Right renal pelvis (tissue), 4 donors: ENCODE measurements at places on chromosomes 2 and 18.
A peak's percentile ranks its signal among the peaks of the same experiment; 100 is the strongest.

- no peak for DNase-seq
These were observed 51.5 kb downstream of the NCK2 start for GRCh38 chr2:105796131-105796638.

DNA sequence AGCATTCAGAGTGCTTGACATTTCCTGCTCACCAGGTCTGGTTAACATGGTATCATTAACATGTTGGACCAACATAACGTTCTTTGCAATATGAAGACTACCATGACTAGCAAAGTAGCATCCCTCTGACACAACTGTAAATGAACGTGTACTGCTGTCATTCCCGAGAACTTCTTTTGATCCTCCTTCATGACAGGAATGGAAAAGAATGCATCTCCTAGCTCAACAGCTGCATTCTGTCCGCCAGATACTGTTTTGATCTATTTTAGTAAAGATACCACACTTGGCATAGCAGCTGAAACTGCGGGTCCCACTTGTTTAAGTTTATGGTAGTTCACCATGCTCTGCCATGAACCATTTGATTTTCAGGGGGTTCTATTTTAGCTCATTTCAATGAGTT lies 144.2 kb upstream of the PARD3B start:
- DNase-seq = no peak

DNA sequence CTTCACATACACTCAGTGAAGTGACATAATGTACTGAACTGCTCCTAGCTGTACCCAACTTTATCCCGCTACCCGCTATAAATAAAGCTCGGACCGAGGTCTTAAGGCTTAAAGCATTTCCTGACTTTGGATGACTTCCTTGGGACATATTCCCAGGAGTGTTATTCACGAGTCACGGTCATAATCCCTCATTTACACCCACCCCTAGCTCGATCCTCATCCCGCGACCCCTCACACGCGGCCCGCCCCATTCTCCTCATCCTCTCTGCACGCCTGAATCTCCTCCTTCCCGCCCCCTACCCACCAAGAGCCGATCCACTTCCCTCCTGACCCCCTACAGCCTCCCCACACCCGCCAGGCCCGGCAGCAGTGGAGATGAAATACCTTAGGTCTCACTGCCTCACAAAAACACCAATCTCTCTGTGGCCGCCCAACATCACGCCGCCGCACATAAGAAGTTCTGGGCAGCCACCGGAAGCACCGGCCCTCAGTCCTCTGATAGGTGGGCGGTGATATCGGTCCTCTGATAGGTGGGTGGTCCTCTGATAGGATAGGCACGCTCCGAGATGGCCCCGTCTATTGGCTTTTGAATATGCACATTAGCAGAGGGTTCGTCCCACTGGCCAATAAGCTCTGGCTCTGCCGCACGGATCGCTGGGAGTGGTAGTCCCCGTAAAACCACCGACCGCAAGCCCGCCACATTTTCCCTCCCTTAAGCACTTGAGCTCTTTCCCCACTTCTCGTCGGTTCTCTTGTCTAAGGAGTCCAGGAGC lies at the start of gene WDCP:
TSS of gene WDCP (minus strand) at position 462 of the 773 bp plus-strand sequence. CDS start 7,897 bp downstream, outside the sequence.
- peak; percentile 93 for DNase-seq

- DNase-seq = no peak
These were observed 147.7 kb downstream of the CTNNA2 start for GRCh38 chr2:79660557-79660956.

DNA sequence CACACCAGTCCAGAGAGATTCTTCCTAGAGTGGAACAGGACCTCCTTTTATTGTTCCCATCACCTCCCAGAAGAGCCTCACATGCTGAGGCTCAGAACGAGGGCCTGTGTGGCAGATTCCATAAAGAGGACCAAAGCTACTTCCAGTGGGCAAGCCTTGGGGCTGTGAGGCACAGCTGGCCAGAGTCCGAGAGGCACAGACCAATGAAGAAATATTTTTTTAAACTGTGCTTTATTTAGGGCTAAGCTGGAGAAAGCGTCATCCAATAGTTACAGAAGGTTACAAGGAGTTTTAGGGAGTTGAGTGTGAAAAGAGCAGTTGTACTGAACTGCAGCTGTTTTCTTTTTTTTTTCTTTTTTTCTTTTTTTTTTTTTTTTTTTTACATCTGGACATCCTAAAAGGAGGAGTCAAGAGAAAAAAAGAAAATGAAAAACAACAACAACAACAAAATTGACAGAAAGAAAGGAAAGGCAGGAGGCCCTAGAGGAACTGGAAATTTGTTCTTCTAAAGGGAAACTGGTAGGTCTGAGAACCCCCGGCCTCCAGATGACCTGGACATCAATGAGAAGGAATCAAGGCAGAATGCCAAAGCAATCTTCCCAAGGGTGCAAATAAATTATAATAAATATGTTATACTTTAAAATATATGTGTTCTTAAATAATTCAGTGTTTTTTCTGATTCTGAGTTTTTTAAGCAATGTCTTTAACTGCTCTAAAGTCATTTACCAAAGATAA lies 322.6 kb downstream of the CELF4 start:
- no peak for DNase-seq

DNA sequence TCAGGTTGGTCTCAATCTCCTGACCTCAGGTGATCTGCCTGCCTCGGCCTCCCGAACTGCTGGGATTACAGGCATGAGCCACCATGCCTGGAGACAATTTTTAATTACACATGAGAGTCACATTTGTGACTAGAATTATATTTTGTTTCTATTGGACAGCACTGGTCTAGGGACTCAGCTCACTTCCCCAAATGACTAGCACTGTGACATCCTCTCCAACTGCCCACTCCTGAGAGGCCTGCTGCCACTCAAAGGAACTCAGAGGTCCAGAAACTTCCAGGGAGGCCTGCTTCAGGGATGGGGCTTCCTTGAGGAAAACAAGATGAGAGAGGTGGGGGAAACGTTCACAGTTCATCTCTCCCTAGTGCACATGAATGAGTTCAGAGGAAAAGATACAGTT lies 29.5 kb downstream of the TMEM163 start:
- no peak for DNase-seq

- no peak for DNase-seq
These were observed 3.0 kb upstream of the RPL37A start for GRCh38 chr2:216495656-216496055.

GRCh38 chr2:67260343-67261277 lies 136.5 kb upstream of the ETAA1 start:
- DNase-seq = no peak

GRCh38 chr2:226066391-226066790 lies 666.9 kb downstream of the NYAP2 start:
- DNase-seq = no peak

DNA sequence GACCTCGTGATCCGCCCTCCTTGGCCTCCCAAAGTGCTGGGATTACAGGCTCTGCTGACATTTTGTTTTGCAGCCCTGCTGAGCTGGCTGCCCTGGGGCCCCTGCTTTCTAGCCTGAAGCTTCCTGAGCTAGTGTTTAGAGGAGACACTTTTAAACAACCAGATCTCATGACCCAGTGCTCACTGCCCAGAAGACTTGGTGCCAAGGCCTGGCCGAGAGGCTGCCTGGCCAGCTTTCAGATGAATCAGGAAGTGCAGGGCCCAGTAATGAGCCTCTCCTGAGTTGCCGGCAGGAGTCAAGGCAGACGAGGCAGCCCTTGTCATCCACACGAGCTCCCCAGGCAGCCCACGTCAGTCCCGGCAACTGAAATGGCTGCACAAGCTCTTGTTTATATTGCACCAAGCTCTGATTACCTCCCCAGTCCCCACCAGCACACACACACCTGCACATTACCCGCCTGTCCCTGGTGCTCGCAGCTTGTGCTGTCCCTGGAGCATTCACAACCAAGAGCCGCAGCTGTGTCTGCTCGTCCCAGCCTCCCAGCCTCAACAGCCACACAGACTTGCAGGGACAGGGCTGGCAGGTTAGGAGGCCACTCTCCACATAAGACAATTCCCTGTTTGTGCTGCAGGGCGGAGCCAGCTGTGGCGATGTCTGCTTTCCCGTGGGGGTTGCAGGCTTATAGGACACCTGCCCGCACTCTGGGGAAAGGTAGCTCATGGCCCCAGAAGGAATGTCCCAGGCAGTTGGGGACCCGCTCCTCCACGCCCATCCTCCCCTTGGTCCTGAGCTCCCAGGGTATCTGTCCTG lies 331.2 kb upstream of the MYT1L start:
- DNase-seq = no peak

DNA sequence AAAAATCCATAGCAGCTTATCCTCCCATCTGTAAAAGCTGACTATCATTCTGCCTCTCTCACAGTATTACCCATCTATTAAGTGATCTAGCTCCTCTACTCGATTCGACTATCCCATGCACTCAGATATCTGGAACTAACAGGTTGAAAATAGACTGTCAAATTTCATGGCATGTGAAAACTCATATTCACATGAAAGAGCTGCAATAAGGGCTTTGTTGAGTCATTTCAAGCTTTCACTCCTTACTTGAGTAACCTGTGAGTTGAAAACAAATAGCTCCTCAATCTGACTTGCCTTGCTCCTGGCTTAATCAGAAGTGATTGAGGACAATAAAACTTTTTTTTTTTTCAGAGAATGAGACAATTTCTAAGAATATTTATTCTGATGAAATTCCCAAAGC lies 192.4 kb upstream of the ERBB4 start:
- no peak for DNase-seq

DNA sequence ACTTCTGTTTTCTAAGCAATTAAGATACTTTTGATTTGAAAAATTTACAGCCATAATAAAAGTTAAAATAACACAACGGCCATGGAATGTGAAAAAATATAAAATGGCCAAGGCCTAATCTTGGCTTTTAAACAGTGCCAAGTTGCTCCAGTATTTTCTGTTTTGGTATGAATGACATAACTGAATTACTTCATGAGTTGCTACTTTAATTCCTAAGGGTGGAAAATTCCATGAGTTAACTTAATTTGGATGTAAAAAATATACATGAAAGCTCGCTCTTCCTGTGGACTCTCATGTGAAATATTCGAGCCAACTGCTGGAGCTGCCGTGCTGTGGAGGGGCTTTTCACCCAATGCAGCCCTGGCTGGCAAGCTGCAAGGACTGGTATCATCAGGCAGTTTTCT lies 286.0 kb upstream of the CCDC68 start:
- no peak for DNase-seq

- DNase-seq = no peak
These were observed 24.5 kb downstream of the UGP2 start for GRCh38 chr2:63866009-63866709.

DNA sequence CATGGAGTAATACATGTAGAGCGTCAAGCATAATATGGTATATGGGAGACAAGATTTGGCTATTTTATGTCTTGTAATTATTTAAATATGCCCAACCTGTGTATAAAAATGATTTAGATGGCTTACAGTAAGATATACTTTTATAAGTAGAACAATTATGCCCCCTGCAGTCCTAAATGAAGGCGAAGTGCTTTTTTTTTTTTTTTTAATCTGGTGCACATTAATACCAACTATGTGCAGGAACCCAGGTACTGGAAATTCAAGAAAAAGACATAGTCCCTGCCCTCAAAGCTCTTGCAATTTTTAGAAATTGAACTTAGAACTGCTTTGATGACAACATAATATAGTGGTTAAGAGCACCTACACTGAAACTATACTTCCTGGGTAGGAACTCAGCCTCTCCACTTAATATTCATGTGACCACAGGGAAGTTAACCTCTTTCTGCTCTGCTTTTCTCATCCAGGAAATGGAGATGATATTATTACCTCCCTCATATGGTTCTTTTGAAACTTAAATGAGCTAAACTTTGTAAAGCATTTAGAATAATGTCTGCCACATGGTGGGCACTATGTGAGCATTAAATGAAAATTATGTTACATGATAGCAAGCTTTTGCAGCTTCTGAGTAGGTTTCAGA lies 38.1 kb downstream of the AFTPH start:
- DNase-seq = no peak

DNA sequence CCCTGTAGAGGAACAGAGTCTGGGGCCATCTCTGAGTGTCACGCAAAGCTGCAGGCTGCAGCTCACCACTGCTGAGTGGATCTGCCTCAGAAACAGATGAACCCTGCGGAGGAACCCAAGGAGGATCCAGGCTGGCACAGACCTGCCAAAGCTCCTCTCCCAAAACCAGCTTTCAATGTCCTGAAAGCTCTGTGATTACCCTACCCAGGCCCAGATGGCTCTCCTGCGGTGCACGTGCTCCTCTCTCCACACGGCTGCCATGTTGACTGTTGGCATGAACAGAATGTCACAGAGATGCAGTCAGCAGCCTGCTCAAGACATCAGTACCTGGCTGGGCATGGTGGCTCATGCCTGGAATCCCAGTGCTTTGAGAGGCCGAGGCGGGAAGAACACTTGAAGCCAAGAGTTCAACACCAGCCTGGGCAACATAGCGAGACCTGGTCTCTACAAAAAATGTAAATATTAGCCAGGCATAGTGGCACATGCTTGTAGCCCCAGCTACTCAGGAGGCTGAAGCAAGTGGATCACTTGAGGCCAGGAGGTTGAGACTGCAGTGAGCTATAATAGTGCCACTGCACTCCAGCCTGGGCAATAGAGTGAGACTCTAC lies 216.8 kb downstream of the MGAT5 start:
- no peak for DNase-seq

DNA sequence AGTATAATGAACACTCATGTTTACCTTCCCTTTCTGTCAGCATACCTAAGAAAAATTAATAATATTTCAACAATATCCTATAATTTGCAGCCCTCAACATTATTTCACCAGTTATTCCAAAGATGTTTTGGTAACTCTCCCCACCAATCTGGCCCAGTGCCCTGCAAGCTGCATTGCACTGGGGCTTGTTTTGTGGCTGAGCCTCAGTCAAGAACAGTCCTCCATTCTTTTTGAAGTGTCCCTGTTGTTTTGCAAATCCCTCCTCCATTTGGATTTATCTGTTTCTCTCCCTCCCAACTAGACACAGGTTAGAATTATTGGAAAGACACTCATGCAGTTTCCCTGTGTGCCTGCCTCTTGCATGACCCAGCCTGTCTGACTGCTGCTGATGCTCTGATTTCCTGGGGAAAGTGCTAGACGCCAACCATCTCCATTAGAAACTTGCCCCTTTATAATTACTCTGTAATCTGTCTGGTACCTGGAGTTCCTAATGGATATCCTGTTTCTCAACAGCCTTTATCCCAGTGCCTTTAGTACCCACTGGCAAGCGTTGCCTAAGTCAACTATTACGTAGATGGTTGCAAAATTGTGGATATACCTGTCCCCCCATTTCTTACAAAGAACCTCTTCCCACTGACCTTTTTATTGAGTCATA lies 60.2 kb downstream of the EIF5B start:
- DNase-seq = no peak
